ENCODE measurements at places on chromosomes 12 and 14.

DNA sequence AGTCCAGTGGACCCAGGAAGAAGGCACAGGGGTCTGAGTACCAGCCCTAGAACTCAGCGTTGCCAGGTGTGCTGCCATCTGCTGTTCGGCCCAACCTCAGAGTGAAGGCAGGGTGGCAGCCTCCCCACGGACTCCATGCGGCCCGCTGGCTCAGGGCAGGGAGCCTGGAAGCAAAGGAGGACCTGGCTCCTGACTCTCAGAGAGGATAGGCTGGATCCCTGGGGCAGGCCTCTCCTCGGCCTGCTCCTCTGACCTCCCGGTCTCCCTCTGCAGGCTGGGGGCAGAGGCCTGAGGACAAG is 10.1 kb downstream of the MCRS1 start:
- DNase-seq: no peak

GRCh38 chr14:52076334-52076733 is 7.5 kb upstream of the NID2 start:
- DNase-seq: no peak

GRCh38 chr12:32515137-32515873 is 115.9 kb downstream of the FGD4 start:
- no peak for DNase-seq

DNA sequence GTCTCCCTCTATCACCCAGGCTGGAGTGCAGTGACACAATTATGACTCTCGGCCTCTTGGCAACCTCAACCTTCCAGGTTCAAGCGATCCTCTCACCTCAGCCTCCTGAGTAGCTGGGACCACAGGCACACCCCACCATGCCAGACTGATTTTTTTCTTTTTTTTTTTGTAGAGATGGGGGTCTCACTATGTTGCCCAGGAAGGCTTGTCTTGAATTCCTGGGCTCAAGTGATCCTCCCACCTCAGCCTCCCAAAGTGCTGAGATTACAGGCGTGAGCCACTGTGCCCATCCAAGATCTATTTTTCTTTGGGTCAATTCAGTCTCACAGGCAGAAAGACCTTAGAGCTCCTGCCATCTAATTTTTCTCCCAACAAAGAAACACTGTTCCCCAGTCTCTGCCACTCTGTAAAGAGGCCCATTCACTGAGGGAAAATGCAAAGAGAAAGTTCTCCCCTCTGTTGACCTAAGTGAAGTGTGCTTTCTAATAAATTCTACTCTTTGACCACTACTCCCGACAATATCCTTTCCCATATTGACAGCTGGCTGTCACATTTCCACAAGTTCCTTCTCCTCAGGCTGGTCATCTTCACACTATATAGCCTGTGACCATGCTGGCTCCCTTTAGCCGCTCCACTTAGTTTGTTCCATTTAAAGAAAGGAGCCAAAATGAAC is 23.3 kb downstream of the TMED8 start:
- DNase-seq: no peak

- DNase-seq: no peak
Measured at GRCh38 chr14:57575482-57575881, 81.8 kb upstream of the CCDC198 start.

GRCh38 chr14:103427485-103428443 is 42.5 kb downstream of the MARK3 start:
- no peak for DNase-seq

DNA sequence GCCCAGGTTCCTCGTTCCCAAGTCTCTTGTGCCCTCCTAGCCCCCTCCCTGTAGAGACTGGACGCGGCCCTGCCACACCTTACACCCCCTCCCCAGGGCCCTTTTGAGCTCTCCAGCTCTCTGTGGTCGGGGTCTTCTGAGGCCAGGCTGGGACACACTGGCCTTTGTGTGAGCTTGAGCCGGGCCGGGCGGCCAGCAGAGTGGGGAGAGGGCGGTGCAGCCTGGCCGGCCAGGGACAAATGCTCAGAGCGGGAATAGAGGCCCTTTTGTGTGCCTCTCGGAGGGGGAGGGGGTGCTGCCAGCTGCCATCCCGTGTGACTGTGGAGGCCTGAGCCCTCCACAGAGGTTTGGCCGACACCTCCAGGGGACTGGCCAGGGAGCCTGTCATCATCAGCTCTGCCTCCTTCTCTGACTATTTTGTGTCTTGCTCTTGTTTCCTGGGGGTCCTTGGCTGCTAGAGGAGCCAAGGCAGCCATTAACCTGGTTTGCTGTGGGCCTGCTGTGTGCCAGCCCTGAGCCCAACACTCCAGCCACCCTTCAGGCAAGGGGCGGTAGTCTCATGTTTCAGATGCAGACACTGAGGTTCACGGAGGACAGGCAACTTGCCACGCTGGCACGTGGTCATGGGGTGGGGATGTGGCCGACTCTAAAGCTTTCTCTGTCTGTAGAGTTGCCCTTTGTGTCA is 13.6 kb downstream of the FAM222A start:
- no peak for DNase-seq

DNA sequence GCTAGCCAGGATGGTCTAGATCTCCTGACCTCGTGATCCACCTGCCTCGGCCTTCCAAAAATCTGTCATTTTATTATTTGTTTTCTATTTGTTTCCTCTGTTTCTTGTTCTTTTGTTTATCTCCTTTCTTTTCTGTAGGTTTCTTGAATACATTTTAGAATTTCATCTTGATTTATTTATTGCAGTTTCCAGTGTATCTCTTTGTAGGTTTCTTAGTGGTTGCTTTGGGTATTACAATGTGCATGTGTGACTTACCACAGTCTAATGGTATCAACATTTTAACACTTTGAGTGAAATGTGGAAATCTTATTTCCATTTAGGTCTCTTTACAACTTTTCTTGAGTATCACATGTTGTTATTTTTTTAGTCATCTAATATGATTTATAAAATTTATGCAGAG is 29.9 kb upstream of the MUCL1 start:
- no peak for DNase-seq

DNA sequence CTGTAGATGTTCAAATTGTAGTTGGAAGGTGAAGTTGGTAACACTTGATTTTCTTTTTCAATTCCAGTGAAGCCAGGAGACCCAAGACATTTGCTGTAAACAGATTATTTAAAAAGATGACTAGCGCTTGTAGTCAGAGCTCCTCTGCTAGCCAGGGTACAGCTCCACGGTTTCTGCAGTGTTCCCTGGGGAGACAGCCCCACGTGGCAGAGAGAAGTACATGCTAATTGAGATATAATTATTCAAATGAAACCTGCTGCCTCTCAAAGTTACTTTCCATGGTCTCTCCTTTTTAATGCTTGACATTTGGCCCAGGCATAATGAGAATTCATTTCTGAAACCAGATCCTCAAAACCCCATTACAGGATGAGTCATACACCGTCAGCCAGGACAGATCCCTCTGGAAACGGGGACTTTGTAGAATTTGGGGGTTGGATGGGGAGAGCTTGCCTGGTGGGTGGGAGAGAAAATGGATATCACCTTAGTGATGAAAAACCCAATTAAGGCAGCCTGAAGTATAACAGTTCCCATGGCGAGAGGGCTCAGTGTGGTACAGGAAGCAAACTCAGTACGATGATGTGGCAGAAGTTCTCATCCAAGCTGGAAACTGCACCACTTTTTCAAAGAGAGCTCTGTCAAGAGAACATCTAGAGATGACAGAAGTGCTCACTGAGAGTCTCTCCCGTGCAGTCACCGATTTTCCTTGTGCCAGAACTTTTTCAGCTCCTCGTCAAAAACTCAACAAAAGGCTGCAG is 637.7 kb upstream of the TMEM132C start:
- no peak for DNase-seq

DNA sequence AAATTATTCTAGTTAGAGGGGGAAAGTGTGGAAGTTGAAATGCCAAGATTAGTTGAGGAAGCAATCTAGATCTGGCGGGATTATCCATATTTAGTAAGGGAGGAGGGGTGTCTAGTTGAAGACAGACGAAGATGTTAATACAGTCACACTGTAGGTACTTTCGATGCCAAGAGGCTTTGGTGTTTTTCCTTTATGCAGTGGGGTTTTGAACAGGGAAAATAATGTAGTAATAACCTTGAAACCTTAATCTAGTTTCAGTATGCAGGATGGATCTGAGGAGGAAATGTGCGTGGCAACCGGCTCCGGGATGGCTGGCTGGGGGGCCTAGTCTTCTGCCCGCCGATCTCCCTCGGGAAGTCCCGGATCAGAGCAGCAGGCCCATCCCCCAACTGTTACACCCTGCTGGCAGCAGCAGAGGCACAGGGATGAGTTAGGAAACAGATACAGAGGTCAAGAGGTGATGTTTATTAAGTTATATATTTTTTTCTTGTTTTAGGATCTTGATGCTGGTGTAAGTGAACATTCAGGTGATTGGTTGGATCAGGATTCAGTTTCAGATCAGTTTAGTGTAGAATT is 27.4 kb downstream of the MDM2 start:
- DNase-seq: no peak

DNA sequence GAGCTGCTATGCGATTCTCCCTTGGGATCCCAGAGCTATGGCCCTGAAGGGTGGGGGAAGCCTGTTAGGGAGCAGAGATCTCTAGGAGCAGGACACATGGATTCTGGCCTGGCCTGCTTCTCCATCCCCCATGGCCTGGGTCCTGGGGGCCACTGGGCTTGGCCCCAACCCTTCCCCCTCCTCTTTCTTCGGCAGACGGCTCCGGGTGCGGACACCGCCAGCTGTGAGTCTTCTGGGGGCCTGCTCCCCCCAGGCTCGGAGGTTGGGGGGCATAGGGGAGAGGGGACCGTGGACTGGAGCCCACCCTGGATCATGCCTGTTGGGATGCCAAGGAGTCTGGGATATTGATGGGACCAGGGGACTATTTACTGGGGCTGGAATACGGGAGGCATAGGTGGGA is 9.0 kb downstream of the PRPF40B start:
- DNase-seq: no peak

DNA sequence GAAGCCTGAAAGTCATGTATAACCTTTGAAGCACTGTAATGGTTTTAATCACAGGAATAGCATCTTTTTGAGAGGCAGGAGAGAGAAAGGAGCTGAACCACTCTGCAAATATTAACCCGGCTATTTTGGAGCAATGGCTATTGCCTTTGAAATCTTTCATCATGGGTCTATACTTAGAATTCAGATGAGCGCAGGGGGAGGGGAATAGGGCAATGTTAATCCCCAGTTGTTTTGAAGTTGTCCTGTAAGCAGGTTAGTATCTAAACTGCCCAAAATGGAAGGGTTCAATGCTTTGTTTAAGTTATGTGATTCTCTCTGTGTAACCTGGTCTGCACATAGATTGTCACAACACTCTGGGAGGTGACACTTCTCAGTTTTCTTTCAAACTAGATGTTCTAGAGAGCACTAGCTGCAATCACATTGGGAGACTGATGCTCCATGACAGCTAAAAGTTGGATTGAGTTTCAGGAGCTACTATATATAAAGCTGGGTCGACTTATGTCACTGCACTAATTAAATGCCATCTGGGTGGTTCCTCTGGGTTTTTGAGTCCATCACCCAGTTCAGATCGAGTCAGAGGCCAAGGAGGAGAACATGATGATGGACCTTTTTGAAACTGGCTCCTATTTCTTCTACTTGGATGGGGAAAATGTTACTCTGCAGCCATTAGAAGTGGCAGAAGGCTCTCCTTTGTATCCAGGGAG is at the start of gene MYF6:
TSS of gene MYF6 (plus strand) at position 509 of the 704 bp plus-strand sequence. CDS start at position 595, 86 bp downstream.
- no peak for DNase-seq

DNA sequence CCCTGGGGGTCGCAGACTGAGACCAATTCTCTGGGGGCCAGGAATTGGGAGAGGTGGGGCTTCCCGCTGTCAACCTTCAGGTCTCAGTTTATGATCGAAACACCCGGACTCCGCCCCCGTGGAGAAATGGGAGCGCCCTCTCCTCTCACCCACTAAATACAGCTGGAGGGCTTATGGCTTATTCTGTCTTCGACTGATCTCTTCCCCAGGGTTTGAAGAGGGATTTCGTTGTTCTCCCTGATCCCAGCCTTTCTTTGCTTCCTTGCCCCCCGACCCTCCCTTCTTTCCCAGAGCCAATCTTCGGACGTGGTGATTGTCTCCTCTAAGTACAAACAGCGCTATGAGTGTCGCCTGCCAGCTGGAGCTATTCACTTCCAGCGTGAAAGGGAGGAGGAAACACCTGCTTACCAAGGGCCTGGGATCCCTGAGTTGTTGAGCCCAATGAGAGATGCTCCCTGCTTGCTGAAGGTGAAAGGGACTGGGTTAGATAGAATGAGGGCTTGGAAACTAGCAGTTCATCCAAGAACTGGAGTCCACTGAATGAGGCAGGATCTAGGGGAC is 607 bp downstream of the OS9 start:
- DNase-seq: no peak

DNA sequence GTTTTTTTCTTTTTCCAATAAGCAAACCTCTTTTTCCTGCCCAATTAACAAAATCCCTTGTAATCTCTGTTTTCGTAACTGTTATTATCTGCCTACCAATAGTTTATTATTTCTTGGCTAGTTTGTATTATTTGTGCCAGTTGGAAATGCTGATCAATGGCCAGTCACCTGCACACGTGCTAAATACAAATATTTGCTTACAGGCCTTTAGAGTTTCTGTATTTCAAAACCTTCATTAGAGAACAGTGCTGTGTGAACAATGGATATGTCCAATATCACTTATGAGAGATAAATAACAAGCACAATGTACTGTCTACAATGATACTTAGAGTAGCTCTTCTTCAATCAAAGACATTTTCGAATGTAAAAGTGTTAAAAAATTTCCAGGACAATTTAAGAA is 10.8 kb upstream of the DYRK2 start:
- no peak for DNase-seq

DNA sequence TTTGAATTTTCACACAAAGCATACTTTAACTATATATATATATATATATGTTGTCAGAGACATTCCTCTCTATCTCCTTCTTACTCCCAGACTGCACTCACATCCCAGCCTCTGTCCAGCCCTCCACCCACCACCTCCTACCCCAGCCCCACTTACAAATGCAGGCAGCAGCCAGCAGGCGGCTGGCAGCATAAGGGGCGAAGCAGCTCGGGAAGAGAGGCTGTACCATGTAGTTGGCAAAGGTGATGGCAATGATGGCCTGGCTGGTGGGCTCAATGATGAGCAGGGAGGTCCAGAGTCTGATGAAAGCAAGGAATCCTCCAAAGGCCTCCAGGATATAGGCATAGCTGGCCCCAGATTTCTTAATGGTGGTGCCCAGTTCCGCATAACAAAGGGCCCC is 2.5 kb downstream of the SLC7A7 start:
- DNase-seq: no peak

GRCh38 chr12:43676183-43676813 is 82.3 kb downstream of the PUS7L start:
- DNase-seq: no peak

GRCh38 chr12:116366824-116367223 is 89.3 kb upstream of the MED13L start:
- DNase-seq: no peak

- no peak for DNase-seq
Measured at GRCh38 chr12:101698800-101699347, 1.4 kb downstream of the CHPT1 start.

GRCh38 chr12:104635607-104636343 is 179.0 kb downstream of the CHST11 start:
- DNase-seq: no peak

DNA sequence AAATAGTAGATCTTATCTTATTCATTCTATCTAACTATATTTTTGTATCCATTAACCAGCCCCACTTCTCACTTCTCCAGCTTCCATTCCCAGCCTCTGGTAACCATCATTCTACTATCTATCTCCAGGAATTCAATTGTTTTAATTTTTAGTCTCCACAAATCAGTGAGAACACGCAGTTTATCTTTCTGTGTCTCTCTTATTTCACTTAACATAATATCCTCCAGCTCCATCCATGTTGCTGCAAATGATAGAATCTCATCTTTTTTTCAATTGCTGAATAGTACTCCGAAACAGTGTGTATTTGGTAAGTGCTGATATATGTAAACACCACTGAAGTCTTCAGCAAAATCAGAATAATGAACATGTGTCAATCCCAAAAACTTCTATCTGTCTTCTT is 587.2 kb upstream of the ATP2B1 start:
- no peak for DNase-seq

- DNase-seq: no peak
Measured at GRCh38 chr12:49811136-49811535, 17.1 kb downstream of the NCKAP5L start.

All from AG04449 (cell line).